ENCODE measurements at places on chromosomes 7 and 10.

- DNase-seq: no peak
Measured at GRCh38 chr7:40622941-40623501, 488.2 kb downstream of the SUGCT start.

DNA sequence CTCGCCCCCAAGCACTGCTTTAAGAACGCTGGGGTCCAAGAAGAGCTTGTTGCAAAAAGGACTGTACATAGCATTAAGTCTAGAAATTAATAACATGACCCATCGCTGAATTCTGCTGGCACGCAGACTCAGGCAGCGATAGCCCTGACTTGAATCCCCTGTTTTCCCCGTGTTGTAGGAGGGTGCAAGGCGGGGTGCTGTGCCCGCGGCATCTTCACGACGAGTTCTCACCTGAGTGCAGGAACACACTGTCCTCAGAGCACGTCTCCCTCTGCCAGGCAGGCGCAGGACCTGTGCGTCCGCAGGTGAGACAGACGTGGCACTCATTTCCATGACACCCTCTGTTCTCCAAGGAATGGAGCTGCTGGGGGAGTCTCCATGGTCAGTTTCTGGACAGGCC is 243.2 kb downstream of the TCERG1L start:
- no peak for DNase-seq

GRCh38 chr10:25130906-25131305 is 43.9 kb upstream of the GPR158 start:
- no peak for DNase-seq

DNA sequence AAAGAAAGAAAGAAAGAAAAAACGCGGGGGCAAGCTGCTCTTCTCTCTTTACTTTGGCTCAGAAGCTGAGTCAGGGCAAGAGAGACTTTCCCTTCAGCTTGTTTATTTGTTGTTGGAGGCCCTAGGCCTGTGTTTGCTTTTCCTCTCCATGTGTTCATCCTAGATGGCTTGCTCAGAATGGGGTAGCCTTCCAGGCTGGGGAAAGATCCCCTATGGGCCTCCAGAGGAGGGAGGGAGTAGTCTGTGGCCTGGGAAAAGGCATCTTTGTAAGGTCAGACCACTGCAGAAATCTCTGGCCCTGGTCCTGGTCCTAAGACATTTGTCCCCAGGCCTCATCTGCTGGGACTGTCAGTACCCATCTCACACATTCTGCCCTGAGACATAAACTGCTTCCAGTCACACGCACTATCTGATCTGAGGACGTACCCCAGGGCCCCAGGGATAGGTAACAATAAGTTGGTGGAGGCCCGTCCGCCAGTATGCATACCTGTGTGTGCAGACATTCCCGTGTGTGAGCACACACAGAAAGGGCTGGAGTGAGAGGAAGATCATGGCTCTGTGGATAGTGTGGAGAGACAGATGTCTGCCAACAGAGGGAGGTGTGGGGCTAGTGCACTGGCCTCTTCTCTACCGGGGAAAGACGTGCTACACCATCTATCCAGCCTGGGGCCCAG is 4.9 kb upstream of the SCD start:
- DNase-seq: no peak

DNA sequence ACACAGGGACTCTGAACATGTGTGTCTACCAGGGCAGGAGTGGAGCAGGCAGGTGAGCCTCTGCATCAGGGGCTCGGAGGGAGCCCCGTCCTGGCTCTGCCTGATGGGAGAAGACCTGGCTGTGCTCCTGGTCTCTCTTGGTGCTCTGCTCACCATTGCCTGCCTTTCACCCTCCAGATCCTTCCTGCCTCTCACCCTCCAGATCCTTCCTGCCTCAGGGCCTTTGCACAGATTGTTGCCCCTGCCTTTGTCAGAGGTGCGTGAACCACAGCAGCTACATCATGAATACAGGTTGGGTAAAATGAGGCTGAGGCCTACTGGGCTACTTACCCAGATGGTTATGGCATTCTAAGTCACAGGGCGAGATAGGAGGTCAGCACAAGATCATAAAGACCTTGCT is 16.6 kb downstream of the COL26A1 start:
- no peak for DNase-seq
